Inflammatory macrophage treated with lipopolysaccharide for 4 hours (primary cell): ENCODE measurements at places on chromosomes 16 and 17.

- DNase-seq: no peak
Observed at GRCh38 chr16:16006650-16007049, 57.2 kb downstream of the ABCC1 start.

DNA sequence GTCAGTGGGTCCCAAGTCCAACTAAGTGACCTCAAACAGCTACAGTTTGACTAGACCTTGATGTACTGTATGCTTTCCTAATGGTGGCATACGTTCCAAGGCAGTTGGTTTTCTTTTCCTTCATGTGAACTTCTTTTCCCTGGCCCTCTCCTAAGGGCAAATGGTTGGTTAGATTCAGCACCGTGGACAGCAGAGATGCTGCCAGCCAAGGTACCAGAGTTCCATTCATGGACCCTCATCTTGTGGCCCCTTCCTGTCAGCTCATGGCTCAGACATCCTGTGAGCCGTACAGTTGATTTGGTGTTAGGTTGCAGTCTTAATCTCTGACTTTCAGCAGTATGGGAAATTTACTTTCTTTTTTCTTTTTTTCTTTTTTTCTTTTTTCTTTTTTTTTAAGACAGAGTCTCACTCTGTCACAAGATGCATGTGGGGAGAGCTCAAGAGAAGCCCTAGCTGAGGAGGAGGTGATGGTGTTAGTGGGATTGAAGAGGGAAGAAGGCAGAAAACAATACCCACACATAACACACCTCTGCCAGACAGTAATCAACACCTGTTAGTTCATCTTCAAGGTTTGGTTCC lies 122.4 kb downstream of the USP31 start:
- no peak for DNase-seq

- no peak for DNase-seq
Observed at GRCh38 chr16:81486540-81487061, 42.0 kb downstream of the CMIP start.

- DNase-seq: peak; percentile 70
Observed at GRCh38 chr17:17682293-17682736, 1.1 kb downstream of the RAI1 start.

DNA sequence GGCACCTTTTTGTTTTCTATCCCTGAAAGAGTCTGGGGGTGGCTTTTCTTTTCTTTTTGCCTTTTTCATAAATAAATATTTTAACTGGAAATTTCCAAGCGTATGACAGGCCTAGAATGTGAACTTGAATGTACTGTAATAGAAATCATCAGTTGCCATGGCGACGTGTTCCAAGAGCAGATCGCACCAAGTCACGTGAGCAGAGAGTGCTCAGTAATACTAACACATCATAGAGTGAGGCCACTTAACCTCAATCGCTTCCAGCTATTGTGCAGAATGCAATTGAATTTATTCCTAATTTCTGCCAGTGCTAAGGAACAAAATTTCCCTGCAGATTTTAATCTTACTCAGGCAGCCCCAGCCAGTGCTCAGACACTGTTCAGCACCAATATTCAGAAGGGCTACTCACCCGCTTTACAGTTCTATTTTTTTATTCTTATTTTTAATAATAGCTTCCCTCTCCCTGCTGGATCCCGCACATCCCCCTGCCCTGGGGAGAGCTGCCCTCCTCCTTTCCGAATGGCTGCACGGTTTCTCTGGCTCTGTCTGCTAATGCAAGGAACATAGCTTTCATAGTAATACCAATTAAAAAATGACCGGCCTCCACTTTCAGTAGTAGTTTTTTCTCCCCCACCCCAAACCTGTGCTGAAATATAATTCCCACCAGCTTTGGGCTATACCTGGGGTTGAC lies 26.2 kb upstream of the PMFBP1 start:
- no peak for DNase-seq
